ENCODE measurements at places on chromosomes 7 and 10. TPM values are rescaled to one million over a fixed set of nuclear protein-coding genes. Genes with fewer than 3 reads are reported as not detected.

Gene SAP25
- 1.1 TPM for total RNA-seq

Gene SLC29A4
- 3.7 TPM for total RNA-seq

Gene PNLIPRP2
- total RNA-seq = not detected

Gene PALD1
- total RNA-seq = 5.1 TPM

Gene CARD11
- 0.16 TPM for total RNA-seq

Gene MPP7
- 14.7 TPM for total RNA-seq

Gene TRPV5
- not detected for total RNA-seq

Gene IGFBP3
- total RNA-seq = 60.8 TPM

Gene PPIA
- 470 TPM for total RNA-seq

Gene SLC16A9
- 1.1 TPM for total RNA-seq

GRCh38 chr7:101017064-101017777 lies 2.7 kb upstream of the MUC17 start:
- H3K36me3 ChIP-seq = no peaks in the 10 kb centered on the region
- H3K27me3 ChIP-seq = peaks cover 80% of the 10 kb centered on the region
- peak overlapping the region; percentile 84 for H3K27ac ChIP-seq
- peaks cover 5% of the 10 kb centered on the region for H3K4me1 ChIP-seq
- peak overlapping the region; percentile 63 for H3K4me3 ChIP-seq
- DNase-seq = peak; percentile 69

DNA sequence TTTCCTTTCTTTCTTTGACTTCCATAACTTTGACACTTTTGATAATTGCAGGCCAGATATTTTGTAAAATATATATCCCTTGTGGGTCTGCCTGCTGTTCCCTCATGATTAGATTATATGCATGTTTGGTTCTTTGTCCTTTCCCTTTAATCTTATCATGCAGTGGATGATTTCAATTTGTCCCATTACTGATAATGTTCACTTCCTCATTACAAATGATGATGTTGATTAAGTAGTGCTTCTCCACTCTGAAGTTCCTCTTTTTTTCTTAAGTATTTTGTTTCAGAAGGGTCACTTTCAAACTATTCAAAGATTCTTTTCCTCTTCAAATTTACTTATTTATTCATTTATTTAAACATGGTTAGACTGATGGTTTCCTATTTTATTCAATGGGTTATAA lies 898.1 kb downstream of the XPNPEP1 start:
- no peak overlapping the region for H3K4me3 ChIP-seq
- H3K27me3 ChIP-seq = no peaks in the 10 kb centered on the region
- no peaks in the 10 kb centered on the region for H3K4me1 ChIP-seq
- no peak for DNase-seq
- no peaks in the 10 kb centered on the region for H3K36me3 ChIP-seq

DNA sequence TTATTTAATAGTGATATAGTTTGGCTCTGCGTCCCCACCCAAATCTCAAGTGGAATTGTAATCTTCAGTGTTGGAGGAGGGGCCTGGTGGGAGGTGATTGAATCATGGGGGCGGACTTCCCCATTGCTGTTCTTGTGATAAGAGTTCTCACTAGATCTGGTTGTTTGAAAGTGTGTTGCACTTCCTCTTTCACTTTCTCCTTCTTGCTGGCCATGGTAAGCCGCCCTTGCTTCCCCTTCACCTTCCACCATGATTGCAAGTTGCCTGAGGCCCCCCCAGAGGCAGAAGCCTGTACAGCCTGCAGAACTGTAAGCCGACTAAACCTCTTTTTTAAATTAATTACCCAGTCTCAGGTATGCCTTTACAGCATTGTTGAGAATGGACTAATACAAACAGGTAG lies 101.4 kb downstream of the MTPAP start:
- H3K27ac ChIP-seq = no peak overlapping the region
- H3K4me1 ChIP-seq = no peaks in the 10 kb centered on the region
- no peaks in the 10 kb centered on the region for H3K27me3 ChIP-seq
- no peak overlapping the region for H3K4me3 ChIP-seq
- no peak for DNase-seq

DNA sequence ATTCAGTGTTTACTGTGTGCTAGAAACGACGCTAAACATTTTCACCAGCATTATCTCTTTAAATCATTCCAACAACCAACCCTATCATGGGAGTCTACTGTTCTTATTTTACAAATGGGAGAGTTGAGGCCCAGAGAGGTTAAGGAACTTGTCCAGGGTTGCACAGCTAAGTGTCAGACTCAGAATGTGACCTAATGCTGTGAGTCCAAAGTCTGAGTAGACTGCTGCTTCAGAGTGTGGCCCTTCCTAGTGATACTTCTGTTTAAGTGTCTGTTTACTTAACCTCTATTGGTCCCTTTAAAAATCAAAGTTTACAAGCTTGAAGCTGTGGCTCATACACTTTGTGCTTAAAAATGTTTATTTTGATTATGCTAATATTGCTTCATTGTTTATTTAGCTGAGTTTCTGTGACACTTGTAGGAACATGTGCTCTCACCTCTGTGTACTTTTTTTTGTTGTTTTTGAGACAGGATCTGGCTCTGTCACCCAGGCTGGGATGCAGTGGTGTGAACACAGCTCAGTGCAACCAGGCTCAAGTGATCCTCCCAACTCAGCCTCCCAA lies 84.4 kb upstream of the SYPL1 start:
- H3K27me3 ChIP-seq = no peaks in the 10 kb centered on the region
- no peak overlapping the region for H3K4me3 ChIP-seq
- peaks cover 20% of the 10 kb centered on the region for H3K4me1 ChIP-seq
- DNase-seq = no peak
- no peak overlapping the region for H3K27ac ChIP-seq

DNA sequence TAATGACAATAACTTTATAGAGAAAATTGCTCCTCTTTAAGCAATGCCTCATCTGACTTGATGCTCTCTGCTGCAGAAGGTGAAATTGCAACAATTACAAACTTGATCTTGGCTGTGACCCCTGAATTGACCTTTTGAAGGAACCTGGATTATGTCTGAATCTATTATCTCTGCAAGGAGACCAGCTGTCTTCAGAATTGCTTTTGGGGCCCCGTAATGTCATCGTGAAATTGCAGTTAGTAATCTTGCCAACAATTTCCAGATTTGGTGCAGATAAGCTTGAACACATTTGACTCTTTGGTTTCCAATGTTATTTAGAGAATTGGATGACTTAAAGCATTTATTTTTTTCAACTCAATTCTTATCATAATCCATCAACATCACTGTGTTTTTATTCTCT lies 520.6 kb downstream of the CCSER2 start:
- H3K4me1 ChIP-seq = no peaks in the 10 kb centered on the region
- no peak overlapping the region for H3K27ac ChIP-seq
- H3K27me3 ChIP-seq = no peaks in the 10 kb centered on the region
- DNase-seq = no peak

GRCh38 chr10:27413387-27413786 lies 90.7 kb upstream of the RAB18 start:
- peak overlapping the region; percentile 17 for H3K4me3 ChIP-seq
- no peak for DNase-seq
- H3K4me1 ChIP-seq = no peaks in the 10 kb centered on the region
- H3K36me3 ChIP-seq = no peaks in the 10 kb centered on the region
- H3K27ac ChIP-seq = no peak overlapping the region
- H3K27me3 ChIP-seq = peaks cover 40% of the 10 kb centered on the region

DNA sequence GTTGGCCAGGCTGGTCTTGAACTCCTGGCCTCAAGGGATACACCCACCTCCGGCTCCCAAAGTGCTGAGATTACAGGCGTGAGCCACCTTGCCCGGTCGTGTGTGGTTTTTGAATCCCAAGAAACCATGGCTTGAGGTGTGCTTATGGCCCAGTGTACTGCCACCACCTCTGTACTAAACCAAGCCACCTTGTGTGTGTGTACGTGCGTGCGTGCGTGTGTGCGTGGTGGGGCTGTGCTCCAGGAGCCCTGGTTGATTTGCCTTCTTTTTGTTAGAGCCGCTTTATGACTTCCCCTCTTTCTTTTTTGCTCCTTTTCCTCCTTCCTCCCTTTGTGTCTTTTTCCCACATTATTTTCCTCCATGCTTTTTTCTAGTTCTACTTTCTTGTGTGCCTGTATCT lies 121.4 kb downstream of the CAMK1D start:
- H3K27me3 ChIP-seq = no peaks in the 10 kb centered on the region
- no peak for DNase-seq
- H3K4me3 ChIP-seq = no peak overlapping the region
- no peak overlapping the region for H3K27ac ChIP-seq
- H3K4me1 ChIP-seq = peaks cover 10% of the 10 kb centered on the region
- no peaks in the 10 kb centered on the region for H3K36me3 ChIP-seq

- H3K36me3 ChIP-seq = no peaks in the 10 kb centered on the region
- no peaks in the 10 kb centered on the region for H3K27me3 ChIP-seq
- no peak overlapping the region for H3K4me3 ChIP-seq
- no peak for DNase-seq
- H3K4me1 ChIP-seq = peaks cover 24% of the 10 kb centered on the region
Measured at GRCh38 chr7:116859323-116859722, 3.1 kb upstream of the CAPZA2 start.

DNA sequence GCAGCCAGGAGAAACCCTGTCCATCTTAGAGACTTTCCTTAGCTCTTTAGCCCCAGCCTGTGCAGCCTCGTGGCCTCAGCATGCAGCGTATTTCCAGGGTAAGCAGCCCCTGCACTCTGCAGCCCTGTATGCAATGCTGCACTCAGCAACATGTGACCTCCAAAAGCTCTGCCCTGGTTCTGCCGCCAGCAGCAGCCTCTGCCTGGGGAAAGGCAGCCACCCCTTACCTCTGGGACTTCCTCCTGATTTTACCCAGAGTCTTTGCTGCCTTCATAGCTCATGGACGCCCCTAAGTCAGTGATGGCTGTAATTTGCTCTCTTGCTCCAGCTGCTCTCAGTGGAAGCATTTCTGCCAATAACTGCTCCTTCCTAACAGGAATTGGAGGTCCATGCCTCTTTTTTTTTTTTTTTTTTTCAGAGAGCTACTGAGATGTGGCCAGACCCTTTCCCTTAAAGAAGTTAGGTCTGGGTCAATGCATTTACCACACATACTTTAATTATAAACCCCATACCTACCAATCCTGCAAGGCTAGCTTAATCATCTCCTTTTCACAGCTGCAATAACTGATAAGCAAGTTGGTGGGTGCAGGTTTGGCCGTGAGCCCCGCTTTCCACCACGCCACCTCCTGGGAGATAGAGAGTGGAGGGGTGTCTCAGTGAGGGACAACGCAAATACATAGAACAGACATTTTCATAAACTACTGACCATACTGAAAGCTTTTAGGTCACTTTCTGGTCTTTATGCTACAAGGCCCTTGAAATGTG lies 71.7 kb downstream of the RAMP3 start:
- H3K36me3 ChIP-seq = no peaks in the 10 kb centered on the region
- peak overlapping the region; percentile 72 for H3K27ac ChIP-seq
- H3K4me3 ChIP-seq = no peak overlapping the region
- DNase-seq = no peak
- H3K4me1 ChIP-seq = peaks cover 34% of the 10 kb centered on the region

DNA sequence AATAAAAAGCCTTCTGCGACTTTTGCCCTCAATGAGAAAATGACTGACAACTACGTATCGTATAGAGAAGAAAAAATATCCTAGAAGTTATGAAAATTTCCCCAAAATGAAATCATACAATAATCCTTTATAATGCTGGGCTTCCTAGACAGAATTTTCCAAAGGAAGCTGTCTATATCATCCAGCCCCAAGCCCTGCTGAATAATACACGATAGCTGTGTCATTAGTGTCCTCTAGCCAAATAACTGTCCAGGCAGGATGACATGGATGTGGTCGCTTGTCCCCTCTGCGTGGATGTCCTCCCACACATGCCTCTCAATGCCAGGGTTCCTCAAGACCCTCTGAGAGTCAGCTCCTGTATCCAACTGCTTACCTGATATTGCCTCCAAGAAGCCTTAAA lies 61.7 kb upstream of the ECHDC3 start:
- H3K36me3 ChIP-seq = no peaks in the 10 kb centered on the region
- peaks cover 25% of the 10 kb centered on the region for H3K4me1 ChIP-seq
- no peak for DNase-seq
- no peak overlapping the region for H3K27ac ChIP-seq
- no peak overlapping the region for H3K4me3 ChIP-seq
- peaks cover 28% of the 10 kb centered on the region for H3K27me3 ChIP-seq

GRCh38 chr10:46080886-46081285 lies 34.8 kb upstream of the MSMB start:
- no peak for DNase-seq
- no peaks in the 10 kb centered on the region for H3K36me3 ChIP-seq
- peaks cover 6% of the 10 kb centered on the region for H3K4me1 ChIP-seq
- no peak overlapping the region for H3K27ac ChIP-seq
- no peaks in the 10 kb centered on the region for H3K27me3 ChIP-seq

DNA sequence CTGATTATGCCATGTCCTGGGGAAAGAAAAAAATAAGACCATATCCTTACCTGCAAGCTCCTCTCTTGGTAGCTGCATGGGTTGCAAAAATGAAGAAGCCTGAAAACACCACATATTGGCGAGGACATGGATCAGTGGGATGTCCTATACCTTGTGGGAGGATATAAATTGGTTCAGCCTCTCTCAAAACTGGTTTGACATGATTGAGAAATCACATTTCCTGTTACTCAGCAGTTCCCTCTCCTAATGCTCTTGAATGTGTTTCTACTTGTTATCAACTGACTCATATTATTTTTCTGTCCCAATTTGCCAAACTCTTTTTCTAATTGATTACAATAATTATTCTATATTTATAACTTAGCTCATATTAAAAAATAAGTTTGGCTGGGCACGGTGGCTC lies 380.2 kb downstream of the EXOC4 start:
- H3K4me1 ChIP-seq = no peaks in the 10 kb centered on the region
- H3K27ac ChIP-seq = no peak overlapping the region
- no peak for DNase-seq
- no peak overlapping the region for H3K4me3 ChIP-seq
- no peaks in the 10 kb centered on the region for H3K27me3 ChIP-seq

- no peak overlapping the region for H3K4me3 ChIP-seq
- no peak overlapping the region for H3K27ac ChIP-seq
- no peaks in the 10 kb centered on the region for H3K36me3 ChIP-seq
- H3K4me1 ChIP-seq = no peaks in the 10 kb centered on the region
Measured at GRCh38 chr7:51968461-51968860, 651.9 kb upstream of the COBL start.

- no peaks in the 10 kb centered on the region for H3K27me3 ChIP-seq
- peaks cover 25% of the 10 kb centered on the region for H3K4me1 ChIP-seq
Measured at GRCh38 chr7:149725426-149725821, 48.0 kb downstream of the ZNF467 start.

DNA sequence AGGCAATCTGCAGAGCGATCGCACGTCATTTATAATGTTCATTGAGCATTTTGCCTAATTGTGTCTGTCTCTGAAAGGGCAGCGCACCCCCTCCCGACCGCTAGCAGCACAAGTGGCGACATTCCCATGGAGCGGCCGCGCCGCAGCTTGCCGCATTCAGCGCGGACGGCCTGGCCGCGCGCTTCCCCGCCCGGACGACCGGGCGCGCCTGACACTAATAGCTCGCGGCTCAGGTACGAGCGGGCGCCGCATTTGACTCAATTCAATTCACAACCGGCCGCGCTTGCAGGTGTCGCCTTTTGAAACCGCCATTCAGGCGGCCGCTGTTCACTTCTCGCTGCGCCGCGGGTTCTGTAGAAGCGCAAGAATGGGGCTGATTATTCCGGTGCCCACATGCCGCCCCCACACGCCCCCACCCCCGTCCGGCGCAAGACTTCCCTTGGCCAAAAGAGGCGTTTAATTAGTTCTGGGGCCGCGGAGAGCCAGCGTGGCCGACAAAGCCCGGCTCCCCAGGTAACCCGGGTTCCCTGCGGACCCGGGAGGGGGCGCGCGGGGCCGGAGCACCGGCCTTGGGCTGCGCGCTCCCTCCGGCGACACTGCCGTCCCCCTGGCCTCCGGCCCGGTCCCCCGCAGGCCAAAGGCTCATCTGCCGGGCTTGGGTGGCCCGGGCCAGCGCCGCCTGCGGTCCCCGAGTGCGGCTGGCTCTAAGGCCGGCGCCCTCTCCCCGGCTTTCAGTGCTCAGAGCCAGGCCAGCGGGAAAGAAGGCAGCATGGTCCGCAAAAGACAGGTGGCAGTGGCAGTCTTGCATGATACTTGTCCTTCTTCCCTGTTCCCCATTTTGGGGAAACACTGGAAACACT lies 18.7 kb upstream of the PTF1A start:
- H3K27me3 ChIP-seq = peaks cover 100% of the 10 kb centered on the region
- H3K36me3 ChIP-seq = no peaks in the 10 kb centered on the region
- no peak for DNase-seq

Data from left ventricle myocardium inferior (tissue), 1 donor.